ENCODE measurements at places on chromosomes 6 and 20.

DNA sequence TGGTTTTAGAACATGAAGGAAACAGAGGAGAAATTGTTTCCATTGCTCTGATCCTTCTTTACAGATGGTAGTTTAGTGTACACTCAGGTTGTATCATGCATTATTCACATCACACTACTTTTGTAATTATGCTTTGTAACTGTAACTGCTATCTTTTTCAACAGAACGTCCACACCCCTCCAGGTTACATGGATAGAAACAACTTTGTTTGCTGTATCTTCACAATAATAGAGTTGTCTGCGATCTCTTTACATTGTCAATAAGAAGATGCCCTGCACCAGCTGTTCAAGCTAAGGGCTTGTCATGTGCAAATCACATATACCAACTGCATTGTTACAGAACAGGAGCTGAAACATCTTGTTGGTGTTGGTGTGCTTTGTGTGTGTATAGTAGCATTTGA is 67.9 kb upstream of the MAP7 start:
- DNase-seq = no peak

DNA sequence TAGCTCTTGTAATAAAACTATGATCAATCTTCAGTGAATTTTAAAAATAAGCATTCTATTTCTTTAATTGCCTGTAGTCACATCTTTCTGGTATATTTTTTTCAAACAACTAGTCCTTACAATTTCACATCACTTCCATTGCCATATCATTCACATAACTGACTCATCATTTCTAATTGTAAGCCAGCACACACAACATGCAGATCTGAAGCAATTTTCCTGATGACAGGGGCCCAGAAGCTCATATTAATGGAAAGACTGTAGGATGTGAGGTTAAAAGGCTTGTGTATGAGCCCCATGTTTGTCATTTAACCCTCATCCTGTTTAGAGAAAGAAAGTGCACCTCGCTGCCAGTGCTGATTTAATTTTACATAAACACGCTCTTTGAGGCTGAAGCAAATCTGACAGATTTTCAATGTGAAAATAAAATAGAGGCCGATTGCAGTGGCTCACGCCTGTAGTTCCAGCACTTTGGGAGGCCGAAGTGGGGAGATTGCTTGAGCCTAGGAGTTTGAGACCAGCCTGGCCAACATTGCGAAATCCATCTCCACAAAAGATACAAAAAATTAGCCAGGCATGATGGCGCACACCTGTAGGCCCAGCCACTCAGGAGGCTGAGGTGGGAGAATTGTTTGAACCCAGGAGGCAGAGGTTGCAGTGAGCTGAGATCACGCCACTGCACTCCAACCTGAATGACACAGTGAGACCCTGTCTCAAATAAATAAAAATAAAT is 40.1 kb upstream of the LTV1 start:
- DNase-seq = no peak

DNA sequence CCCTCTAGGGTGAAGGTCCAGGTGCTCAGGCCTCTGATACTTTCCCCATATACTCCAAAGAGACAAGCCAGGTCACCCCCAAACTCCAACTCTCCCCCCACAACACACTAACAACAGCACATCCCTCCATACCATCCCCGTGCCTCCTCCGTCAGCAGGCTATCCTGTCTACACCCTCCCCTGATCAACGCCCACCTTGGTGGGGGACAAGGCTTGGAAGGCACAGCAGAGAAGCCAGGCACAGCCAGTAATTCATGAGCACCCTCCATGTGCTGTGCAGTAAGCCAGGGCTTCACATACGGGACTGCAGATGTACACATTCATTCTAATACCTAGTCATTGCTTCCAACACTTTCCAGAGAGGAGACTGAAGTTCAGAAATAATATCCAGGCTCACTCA is 57.6 kb downstream of the TRERF1 start:
- DNase-seq = no peak

GRCh38 chr6:166627875-166628801 is 1.1 kb upstream of the RPS6KA2 start:
- no peak for DNase-seq

- DNase-seq = no peak
These were observed 26.4 kb upstream of the UST start for GRCh38 chr6:148720406-148720805.

- no peak for DNase-seq
These were observed 44.5 kb downstream of the ARID1B start for GRCh38 chr6:156821707-156822106.

- peak; percentile 23 for DNase-seq
These were observed 330.8 kb upstream of the PREP start for GRCh38 chr6:105733556-105734162.

DNA sequence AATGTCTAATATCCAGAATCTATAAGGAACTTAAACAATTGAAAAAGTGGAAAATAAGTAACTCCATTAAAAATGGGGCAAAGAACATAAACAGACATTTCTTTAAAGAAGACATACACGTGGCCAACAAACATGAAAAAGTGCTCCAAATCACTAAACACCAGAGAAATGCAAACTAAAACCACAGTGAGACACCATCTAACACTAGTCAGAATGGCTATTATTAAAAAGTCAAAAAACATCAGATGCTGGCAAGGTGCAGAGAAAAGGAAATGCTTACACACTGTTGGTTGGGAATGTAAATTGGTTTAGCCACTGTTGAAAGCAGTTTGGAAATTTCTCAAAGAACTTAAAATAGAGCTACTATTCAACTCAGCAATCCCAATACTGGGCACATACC is 169.2 kb upstream of the MANEA start:
- DNase-seq = no peak

DNA sequence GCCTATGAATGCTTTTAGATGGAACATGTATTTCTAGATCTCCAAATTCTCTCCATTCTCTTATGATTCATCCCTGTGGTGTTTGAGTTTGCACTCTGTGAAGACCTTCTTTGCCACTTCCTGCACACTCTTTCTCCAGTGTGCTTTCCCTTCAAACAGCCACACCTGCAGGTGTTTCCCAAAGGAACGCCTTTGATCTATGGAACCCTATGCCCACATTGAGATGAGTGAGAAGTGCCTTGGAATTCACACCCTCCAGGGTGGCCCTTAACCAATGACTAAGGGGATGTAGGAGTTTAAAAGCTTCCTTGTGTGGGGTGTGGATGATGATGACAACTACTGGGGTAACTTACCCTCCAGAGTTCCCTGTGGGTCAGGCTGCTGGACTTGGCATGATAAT is 570.1 kb downstream of the DHX35 start:
- no peak for DNase-seq

DNA sequence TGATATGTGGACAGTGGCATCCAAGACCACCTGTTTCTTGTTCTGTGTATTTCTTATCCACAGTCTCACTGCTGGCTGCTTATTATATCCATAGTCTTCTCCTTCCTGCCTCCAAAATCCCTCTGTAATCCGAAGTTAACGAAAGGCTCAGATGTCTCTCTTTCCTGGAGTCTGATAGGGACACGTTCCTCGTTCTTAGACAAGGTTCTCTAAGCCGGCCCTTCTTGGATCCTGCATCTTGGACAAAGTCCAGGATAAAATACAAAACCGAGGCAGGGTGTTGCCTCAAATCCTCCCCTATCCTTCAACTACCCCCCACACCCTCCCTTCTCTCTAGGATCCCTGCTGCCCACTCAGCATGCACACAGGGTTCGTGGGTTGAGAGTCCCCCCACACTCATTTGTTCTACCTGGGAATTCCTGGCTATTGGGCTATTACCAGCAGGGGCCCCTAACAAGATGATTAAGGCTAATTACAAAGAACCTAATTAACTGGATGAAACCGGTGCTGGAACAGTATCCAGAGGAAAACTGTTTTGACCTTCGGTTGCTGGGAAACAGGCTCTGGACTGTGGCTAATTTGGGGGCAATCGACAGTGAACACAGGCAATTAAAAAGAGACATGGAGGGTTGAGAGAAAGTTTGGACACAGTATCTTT is 32.7 kb upstream of the MRPS10 start:
- DNase-seq = no peak

- DNase-seq = no peak
These were observed 58.2 kb downstream of the IGF2R start for GRCh38 chr6:160027076-160027475.

DNA sequence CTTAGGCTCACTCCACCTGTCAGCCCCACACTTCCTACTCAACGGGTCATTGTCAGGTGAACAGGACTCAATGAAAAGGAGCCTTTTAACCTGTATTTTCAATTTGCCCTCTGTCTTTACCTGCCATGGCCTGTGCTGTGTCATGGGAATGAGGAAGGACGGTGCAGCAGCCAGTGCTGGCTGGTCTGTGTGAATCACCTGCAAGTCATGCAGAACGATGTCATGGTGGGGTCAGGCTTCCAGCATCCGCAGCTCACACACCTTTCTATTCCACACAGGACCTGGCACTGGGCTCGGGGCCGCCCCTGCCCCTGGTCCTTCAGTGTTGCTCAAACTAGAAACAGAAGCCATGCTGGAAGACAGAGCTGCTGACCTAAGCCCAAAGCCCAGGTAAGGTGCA is 188.7 kb upstream of the GMDS start:
- DNase-seq = peak; percentile 87

- DNase-seq = no peak
These were observed 161.4 kb downstream of the LY86 start for GRCh38 chr6:6749702-6750491.

- DNase-seq = peak; percentile 93
These were observed 45.9 kb upstream of the PXDC1 start for GRCh38 chr6:3797231-3798054.

- DNase-seq = no peak
These were observed 26.7 kb downstream of the AKAP7 start for GRCh38 chr6:131161987-131162386.

DNA sequence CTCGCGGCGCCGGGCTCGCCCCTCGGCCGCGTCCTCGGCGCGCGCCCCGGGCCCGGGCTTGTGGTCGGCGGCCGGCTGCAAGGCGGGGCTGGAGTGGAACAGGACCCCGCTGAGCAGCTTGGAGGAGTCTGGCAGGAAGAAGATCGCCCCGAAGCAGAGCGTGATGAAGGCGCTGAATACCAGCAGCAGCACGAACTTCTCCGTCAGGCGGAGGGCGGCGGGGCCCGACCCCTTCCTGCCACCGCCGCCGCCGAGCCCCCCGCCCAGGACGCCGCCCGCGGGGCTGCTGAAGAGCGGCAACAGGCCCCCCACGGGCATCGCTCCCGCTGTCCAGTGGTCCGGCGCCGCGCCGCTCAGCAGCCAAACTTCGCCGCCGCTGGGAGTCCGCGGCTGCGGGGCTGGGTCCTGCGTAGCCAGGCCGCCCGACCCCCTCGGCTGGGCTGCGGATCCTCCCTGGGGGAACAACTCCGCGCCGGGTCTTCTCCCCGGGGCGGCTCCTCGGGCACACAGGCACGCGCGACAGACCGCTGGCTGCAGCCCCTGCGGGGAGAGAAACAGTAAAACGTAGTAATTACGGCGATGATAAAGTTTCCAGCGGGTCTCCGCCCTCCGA is 707 bp downstream of the MAN1A1 start:
- no peak for DNase-seq

GRCh38 chr6:134553936-134554335 is 236.0 kb upstream of the SGK1 start:
- DNase-seq = no peak

DNA sequence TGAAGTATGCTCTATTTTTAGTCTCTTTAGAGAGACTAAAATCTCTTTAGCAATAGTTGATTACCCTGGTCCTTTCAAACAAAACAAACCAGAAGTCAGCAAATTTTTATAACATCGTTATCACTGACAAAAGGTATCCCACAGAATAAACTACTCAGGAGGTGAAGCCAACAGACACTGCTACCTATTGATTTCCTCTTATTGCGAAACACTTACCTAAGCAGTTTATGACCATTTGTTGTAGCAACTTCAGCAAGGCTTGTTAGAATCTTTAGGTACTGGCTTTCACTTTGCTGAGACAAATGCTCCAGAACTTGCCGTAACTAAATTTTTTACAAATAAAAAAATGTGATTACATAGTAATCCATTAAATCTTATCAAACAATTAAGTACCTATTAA is 64.4 kb downstream of the HACE1 start:
- DNase-seq = no peak

- no peak for DNase-seq
These were observed 78.3 kb upstream of the MMS22L start for GRCh38 chr6:97361286-97361685.

- DNase-seq = peak; percentile 79
These were observed 68.5 kb downstream of the PLEKHG1 start for GRCh38 chr6:150667977-150668716.

- peak; percentile 36 for DNase-seq
These were observed 324.1 kb upstream of the GJE1 start for GRCh38 chr6:141808662-141809061.

DNA sequence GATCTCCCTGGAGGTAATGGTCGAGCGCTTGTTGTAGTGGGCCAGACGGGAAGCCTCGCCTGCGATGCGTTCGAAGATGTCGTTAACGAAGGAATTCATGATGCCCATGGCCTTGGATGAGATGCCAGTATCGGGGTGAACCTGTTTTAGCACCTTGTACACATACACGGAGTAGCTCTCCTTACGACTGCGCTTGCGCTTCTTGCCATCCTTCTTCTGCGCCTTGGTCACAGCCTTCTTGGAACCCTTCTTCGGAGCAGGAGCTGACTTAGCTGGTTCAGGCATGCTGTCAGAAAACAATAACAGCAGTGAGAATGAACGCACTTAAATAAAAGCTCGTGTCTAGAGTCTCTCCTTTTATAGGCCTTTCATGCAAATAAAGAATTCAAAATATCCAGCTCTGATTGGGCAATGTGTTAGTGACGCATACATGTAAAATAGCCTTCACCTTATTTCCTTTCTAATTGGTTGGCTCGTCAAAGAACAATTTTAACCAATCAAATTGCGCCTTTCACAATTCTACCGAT is 129.2 kb downstream of the HFE start:
- DNase-seq = peak; percentile 99

GRCh38 chr20:12113468-12114371 is 196.0 kb downstream of the BTBD3 start:
- DNase-seq = peak; percentile 22

- DNase-seq = no peak
These were observed 141.8 kb downstream of the SIM1 start for GRCh38 chr6:100322886-100323285.

DNA sequence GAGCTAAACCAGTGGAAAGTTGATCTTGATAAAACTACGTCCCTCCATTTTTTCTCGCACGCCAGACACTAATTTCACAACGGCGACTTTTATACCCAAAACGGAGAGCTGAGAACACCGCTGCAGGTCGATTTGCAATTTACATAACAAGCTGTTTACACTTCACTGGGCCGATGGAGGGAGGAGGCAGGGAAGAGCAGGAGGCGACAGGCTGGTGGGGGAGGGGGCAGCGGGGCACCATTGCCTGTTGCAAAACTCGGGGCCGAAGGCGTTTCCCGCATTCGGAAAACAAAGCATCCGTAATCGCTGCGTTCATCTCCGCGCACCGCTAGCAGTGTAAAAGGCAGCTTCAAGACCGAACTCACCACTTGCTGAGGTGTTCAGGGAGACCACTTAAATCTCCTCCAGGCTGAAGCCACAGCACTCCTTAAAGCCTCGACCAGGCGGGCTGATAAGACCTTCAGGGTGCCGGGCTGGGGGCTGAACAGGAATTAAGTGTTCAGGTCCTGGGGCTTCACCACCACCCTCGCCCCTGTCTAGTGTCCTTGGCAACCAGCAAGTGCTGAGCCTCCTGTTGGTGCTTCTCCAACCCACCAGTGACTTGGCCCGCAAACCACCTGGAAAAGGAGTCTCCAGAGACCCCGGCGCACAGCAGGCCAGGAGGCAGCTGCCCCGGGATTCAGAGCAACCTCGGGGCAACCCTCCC is 2.0 kb upstream of the FOXC1 start:
- DNase-seq = no peak
